ENCODE measurements at places on chromosomes 4 and X.

DNA sequence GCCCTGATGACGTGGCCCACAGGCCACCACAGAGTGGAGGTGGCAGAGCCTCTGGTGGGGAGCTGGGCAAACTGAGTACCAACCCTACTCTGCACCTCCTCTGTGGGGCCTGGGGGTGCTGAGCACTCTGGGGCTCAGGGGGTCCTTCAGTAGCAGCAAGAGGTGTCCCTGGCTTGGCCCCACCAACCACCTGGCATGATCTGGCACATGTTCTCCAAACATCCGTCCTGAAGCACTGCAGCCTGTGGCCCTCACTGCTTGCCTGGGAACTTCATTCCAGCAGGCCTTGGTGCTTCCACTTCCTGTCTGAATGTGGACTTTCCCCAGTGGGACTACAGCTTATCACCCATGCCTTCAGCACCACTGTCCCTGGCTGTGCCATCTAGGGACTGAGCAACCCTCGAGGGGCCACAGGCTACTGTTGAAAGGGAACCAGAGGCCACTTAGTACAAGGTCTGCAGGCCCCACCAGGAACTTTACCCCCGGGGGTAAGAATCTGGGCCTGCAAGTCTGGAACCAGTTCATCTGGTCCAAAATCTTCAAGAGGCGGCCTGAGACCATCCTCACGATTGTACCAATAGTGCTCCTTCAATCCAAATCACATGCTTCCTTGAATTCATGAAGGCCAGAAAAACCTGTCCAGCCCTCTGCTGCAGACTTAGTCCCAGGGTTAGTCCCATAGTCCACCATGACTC lies 13.2 kb downstream of the TNIP2 start:
- no peak for DNase-seq

- no peak for DNase-seq
Measured at GRCh38 chr4:175929932-175930331, 117.9 kb upstream of the GPM6A start.

GRCh38 chrX:47177079-47177478 lies 16.6 kb upstream of the UBA1 start:
- DNase-seq = no peak

- no peak for DNase-seq
Measured at GRCh38 chr4:785332-786073, 40.4 kb downstream of the CPLX1 start.

DNA sequence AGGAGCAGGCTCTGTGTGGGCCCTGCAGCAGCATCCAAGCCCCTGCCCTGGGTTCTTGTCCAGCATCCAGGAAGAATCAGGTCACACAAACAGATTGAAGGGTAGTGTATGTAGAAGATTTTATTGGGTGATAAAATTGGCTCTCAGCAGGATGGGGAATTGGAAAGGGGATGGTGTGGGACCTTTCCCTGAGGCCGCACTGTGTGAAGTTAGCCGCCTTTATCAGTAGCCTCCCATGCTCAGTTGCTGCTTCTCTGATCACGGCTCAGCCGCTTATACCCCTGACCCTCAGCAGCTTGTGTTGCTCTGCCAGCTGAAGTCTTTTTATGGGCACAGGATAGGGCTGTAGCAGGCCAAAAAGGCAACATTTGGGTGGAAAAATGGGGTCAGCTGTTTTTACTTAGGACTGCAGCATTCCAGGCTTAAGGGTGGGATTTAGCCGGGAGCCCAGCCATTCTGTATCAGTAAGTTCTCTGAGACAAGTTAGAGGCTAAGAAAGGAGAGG lies 35.2 kb upstream of the CCNG2 start:
- no peak for DNase-seq

DNA sequence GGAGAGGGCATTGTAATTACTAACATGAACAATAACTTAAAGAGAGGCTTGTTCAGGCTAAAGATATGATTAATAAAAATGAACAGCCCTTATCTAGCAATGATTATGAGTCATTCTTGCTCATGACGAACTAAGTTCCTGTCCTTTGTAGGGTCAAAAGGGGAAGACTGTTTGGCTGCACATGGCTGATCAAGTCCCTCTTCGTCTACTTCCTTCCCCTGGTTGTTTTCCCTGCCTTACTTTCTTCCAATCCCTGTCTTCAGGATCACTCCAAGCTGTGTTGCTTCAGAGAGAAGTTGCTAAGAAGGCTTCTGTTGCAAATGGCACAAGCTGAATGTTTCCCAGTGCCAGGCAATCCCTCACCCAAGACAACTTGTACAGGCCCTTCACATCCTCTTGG lies 115.0 kb upstream of the HS3ST1 start:
- no peak for DNase-seq

GRCh38 chr4:106986486-106986885 lies 49.6 kb downstream of the DKK2 start:
- no peak for DNase-seq

- no peak for DNase-seq
Measured at GRCh38 chr4:52936729-52937128, 74.6 kb downstream of the RASL11B start.

GRCh38 chr4:23818097-23818885 lies 71.6 kb downstream of the PPARGC1A start:
- peak; percentile 93 for DNase-seq

GRCh38 chrX:18931972-18932371 lies 51.9 kb downstream of the PHKA2 start:
- DNase-seq = no peak

- DNase-seq = no peak
Measured at GRCh38 chrX:44317181-44317580, 26.3 kb downstream of the EFHC2 start.

DNA sequence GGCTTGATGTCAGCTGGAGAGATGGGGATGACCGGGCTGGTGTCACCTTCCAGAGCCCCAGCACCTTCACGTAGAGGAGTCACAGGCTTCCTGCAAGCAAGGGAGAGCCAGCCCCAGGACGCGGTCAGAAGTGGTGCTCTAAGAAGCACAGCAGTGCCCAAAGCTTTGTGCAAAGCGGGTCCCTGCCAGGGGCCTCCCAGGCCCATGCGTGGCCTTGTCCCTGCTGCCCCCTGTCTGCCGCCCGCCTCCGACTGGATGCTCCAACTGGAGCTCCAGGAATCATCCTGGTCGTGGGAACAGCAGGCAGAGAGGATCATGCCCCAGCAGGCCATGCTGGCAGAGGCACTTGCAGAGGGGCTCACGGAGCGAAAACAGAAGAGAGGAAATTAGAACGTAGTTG lies 40.1 kb upstream of the LRPAP1 start:
- DNase-seq = no peak

- DNase-seq = no peak
Measured at GRCh38 chr4:147311956-147312355, 168.9 kb upstream of the EDNRA start.

- DNase-seq = no peak
Measured at GRCh38 chrX:87425618-87426017, 92.0 kb upstream of the KLHL4 start.

DNA sequence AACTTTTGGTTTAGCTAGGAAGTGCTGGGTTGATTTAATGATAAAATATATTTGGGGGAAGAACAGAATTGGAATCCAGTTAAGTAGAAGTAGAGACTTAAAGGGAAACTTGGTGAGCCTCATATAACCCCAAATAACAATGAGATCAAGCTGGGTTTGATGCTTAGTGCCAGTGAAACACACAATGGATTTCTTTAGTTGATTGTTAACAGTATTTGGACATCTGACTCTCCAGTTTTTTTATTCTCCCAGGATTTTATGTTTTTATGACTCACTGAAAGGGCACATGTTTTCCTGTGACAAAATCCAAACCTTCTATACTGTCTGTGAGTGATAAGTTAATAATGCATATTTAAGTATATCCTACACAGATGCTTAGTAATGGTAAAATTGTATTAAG lies 2.7 kb upstream of the NEUROG2 start:
- no peak for DNase-seq

DNA sequence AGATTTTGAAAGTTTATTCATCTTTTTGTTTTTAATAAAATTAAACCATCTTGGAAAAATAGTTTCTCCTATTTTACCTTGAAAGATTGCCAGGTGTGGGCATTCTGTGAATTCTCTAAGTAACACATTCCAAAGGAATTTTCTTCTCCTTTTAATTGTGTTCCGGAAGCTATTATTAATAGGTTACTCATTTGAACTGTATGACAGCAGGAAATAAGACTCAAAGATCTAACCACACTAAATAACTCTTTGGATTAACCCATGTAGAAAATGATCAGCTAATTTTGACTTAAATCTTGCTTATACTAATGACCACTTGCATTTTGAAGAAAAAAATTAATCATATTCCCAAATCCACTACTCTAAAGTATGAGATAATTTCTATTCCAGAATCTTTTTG lies 17.6 kb upstream of the CCNI start:
- DNase-seq = no peak

DNA sequence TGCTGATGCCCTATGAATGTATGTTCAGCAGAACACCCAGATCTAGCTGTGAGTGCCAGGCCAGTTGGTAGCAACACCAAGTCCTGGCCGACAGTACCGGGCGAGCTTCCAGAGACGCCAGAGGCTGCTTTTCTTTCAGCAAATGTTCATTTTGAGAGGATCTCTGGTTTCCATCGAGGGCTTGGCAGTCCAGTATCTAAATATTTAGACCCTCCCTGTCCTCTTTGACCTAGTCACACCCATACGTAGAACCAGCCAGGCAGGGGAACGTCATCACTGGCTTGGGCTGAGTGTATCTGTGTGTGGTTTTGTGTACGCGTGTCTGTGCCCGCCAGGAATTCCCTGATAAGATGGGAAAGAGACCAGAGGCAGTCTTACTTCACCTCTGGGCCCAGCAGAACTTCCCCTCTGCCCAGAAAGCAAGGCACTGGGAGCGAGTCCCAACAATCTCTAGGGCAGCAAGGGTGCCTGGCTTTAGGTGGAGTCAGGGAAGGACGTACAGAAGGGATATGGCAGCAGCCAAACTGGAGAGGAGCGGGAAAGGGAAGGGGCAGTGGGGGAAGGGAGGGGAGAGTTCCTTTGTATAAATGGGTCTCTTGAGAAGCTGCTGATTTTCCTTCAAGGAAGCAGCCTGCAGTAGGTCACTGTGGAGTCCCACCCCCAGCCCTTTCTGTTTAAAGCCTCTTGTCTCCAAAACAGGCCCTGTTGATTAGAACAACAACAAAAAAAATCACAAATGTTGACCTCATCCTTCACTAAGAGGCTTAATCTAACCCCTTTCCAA lies 15.0 kb upstream of the ELF4 start:
- no peak for DNase-seq

DNA sequence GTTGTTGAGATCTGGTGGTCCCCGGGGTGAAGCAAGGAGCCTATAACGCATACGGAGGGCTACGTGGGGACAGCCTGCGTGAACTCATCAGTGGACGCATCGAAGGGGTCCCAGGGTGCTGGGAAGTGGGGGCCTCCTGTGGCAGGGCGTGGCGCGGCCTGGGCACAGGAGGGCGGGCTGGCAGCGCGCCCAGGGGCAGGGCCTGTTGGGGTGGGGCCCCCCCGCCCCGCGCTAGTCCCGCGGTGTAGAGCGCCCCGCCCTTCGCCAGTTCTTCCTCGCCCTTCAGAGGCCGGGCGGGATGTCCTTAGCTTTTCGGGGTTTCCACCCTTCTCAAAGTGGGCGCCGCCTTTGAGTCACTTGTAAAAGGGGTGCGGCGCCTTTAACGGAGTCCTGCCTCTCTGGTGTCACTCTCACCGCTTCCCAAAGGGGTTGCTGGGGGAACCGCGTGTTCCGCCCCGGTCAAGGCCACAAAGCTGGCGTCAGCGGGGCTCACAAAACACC lies 632 bp downstream of the PLP2 start:
- DNase-seq = no peak

- DNase-seq = peak; percentile 70
Measured at GRCh38 chr4:53601251-53601764, 10.0 kb upstream of the LNX1 start.

- DNase-seq = no peak
Measured at GRCh38 chr4:43394976-43395375, 502.5 kb downstream of the GRXCR1 start.

DNA sequence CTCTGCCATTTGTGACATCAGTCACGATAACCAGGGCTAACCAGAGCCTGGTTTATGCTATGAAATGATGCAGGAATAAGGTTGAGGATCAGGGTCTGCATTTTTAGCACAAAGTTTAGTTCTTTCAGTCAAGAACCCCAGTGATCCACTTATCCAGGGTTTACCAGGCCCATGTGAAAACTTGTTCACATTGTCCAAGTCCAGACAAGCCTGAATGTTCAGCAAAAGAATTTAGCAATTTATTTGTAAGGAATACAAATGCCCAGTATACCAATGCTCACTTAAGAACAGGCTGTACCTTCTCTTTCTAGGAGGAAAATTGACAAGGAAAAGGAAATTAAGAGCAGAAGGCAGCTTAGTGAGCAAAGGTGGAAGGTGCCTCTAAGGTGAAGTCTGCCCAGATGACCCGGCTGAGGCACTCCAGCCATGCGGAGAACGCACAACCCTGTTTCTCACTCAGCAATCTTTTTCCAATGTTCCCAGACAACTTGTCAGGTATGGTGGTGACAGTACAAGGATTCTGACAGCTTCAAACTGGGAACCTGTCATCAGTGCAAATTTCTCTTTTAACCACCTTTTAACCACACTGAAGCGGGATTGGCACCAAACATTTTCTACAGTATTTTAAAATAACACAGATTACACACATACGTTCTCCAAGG lies 54.0 kb downstream of the TBC1D9 start:
- no peak for DNase-seq

DNA sequence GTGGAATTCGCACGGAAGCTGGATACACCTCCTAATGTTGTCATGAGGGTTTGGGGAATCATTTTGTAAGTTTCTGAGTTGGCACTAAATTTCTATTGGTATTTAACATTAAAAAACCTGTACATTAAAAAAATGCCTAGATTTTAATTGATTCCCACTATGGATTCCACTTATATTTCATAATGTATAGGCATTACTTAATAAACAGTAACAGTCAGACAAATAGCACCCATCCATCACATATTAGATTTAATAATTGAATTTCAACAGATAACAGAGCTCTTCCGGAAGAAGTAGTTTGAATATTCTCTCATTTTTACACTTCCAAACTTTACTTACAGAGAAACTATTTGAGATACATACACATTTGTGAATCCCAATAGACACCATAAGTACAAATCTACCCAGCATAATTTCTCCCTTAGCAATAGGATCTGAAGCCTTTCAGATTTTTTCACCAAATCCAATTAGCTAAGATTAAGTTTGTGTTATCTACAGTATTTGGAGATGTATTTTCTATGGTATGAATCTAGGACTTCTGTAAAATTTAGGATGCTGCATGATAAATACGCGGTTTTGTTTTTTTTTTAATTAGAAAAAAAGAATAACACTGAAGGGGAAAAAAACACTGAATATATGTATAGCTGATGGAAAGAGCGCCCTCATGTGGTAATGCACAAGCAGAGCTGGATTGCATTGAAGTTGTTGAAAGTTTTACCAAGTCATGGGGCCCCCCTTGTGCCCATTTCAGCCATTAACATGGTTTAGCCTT lies 12.2 kb upstream of the ODAM start:
- DNase-seq = no peak

DNA sequence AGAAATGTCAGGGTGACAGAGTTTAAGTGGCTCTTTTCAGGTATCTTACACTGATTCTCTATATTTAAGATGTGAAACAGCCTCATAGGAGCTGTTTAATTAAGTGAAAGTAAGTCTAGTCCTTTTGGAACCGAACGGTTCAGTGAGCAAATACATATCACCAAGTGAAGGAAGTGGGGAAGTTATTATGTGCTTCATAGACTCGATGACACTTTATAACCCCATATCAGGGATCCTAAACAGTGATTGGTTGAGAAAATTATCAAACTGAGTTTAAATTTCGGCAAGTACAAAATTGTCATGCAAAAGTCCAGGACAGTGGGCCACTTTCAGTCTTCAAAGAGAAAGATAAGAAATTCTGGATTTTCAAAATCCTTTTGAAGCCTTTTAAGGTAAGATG lies at the start of gene DSPP:
DSPP (plus strand) TSS at position 301 of the 400 bp plus-strand sequence. CDS start 2,380 bp downstream, outside the sequence.
- no peak for DNase-seq
